ENCODE measurements at places on chromosomes 4 and X.

DNA sequence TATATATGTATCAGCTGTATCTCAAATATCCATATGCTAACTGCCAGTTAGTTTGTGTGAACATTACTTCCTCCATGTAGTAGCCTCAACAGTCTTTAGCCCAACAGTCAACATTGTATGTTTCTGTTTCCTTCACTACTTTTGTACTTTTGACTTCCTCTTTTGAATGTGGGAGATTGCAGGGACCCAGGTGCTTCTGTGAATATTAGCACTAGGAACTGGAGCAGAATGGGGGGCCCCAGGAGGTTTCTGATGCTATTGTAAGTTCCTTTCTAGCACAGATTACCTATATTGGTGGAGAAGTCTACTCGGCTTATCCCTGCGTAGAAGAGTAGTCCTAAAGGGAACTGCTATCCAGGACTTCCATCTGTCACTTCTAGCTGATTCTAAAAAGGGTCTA is 2.3 kb downstream of the PLAC8 start:
- peak; percentile 58 for DNase-seq

DNA sequence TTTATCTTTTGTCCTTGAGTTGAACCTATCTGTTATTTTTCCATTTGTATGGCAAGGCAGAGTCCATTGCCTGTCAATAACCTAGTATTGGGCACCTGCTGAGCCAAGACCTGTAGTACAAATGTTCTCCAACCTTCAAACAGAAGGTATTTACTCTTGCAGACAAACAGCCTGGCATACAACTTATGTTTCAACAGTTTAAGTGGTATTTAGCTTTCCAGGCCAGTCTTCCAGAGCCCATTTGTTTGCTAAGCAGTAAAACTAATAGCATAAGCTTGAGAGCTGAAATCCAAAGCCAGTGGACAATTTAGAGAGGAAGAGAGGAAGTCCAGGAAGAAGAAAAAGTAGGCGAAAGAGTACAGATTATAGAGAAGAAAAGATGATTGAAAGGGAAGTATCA is 979.3 kb downstream of the GLUD2 start:
- DNase-seq: no peak

DNA sequence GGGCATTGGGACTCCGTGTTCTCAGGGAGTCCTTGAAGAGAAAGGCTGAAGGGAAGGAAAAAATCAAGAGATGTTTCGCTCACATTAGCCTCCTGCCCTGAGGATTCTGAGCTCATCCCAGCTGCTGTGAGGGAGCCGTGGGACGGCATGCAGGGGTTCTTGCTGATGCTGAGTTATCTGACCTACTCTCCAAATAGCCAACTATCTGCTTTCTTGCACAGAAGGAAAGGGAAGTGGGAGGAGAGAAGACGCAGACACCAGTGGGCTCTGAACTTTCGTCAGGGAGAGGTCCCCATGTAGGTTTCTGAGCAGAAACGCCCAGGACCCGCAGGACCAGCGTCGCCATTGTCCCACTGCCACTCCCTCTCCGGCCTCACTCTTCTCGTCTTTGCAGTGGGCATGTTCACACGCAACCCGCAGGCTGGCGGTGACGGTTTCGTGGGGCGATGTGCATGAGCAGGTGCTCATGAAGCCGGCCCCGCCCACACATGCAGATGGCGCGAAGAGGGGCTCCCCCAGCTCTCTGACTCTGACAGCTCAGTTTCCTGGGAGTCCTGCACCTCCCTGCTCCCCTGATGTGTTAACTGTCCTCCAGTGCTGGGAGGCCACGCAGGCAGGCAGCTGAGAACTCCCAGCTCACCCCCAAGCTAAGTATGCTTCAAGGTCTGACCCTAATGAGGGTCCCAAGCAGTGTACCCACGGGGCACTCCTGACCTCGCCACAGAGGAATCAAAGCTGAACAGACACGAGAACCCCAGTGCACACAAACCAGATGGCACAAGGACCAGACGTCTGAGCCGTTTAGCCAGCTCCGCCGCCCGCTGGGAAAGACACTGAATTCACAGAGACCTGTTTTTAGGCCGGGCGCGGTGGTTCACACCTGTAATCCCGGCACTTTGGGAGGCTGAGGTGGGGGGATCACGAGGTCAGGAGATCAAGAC is 13.6 kb upstream of the ABLIM2 start:
- DNase-seq: no peak

DNA sequence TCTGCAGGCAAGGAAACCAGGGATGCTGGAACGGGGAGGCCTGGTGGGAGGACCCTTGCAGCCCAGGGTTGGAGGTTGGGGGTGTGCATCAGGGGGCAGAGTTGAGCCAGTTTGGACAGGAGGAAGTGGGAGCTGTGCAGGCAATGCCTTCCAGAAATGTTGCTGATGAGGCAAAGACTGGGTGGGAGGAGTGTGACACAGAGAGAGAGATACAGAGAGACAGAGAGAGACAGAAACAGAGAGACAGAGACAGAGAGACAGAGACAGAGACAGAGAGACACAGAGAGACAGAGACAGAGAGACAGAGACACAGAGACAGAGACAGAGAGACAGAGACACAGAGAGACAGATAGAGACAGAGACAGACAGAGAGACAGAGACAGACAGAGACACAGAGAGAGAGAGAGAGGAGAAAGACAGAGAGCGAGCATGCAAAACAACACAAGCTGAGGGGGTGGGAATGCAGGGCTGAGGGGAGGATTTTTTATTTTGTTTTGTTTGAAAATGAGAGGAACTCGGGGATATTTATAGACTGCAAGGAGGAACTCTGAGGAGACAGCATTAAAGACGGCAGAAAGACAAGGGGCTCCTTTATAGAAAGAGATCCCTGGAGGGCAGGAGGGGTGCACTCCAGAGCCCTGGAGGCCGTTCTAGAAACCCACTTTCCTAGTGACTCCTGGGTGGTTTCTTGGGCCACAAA is 1.9 kb upstream of the HAUS3 start:
- DNase-seq: peak; percentile 49

DNA sequence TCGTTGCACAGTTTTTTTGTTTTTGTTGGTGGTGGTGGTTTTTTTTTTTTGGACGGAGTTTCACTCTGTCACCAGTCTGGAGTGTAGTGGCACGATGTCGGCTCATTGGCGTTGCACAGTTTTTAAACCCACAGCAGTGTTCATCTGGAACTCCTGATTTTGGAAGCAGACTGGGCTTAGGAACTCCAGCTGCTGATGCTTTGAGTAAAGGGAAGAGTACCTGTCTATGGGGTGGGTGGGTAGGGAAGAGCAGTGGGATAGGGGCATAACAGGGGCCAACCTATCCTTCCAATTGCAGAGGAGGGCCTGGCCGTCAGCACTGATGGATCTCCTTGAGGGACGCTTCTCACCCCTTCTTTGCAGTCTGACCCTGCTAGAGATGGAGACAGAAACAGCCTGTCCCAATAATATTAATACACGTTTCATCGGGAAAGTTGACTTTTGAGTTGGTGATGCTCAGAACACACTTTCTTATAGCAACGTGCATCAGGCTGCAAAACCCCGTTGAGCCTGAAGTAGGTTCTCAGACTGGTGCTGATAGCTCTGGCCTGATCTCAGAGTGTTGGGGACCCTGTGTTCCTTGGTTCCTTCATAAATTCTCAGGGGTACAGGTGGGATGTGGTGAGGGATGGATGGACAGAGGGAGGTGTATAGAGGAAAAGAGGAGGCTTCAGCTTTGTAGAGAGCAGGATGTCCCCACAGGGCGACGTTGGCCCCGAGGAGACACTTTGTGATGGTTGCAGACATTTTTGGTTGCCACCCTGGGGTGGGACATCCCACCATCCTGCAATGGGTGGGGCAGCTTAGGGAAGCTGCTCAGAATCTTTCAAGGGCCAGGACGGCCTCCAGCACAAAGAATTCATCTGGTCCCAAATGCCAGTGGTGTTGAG is 2.3 kb downstream of the CD99 start:
- no peak for DNase-seq

DNA sequence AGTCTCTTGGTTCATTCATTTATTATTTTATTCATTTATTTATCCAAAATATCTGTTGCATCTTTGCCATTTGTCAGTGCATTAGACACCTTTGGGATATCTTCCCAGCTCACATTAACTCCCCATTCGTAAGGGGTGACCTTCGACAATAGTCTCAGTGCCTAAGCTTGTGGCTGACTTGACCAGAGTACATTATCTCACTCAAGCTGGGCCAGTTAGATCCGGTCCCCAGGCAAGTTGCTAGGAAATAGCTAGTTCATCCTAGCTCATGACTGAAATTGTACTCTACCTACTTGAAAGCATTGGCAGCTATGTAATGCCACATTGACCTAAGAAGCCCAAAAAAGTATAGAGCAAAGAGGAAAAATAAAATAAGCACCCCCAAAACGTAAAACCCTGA is 165.3 kb downstream of the FBXO8 start:
- no peak for DNase-seq

GRCh38 chrX:23118890-23119527 is 119.2 kb downstream of the DDX53 start:
- no peak for DNase-seq

DNA sequence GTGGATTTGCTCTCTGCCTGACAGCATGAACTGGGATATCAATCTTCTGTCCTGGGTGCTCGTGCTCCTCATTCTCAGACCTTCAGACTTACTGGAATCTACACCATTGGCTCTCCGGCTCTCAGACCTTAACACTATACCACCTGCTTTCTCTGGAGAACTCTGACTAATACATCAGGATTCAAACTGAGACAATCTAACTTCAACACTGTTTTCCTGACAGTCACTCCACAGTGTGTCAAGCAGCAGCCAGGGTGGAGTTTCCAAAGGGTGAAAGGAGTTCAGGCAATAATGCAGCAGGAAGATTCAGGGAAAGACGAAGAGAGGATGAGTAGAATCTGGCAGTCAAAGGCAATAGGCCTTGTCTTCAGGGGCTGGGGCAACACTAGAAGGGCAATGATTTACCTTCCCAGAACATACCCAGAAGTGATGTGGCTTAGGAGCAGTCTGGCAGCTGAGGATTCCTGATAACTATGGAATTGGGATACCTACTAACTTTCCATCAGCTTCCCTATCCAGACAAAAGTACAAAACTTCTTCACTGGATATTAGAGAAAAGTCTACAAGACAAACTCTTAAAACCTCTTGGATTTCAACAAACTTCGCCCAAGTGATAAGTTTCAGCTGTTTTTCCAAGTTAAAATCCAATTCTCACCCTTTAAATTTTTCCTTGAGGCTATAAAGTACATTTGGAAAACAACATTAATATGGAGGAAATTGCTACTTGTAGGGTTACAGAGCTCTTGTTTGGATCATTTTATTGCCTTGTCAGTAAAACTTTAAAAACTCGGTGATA is 58.4 kb upstream of the SLIT2 start:
- no peak for DNase-seq

DNA sequence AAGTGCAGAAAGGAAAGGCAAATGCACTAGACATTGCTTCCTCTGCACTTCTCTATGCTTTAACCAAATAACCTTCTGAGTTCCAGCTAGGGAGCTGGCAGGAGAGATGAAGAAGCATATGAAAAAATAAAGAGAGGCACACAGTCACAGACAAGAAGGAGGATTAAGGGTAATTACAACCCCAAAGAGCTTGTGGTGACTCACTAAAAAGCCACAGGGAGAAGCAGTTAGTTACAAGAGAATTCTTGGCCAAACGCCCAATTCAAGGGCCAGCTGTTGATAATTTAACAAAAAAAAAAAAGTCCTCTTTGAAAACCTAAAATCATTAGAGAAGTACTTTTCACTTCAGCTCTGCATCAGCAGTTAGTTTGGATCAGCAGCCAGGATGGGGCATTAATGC is 478.0 kb downstream of the KCNIP4 start:
- peak; percentile 19 for DNase-seq

DNA sequence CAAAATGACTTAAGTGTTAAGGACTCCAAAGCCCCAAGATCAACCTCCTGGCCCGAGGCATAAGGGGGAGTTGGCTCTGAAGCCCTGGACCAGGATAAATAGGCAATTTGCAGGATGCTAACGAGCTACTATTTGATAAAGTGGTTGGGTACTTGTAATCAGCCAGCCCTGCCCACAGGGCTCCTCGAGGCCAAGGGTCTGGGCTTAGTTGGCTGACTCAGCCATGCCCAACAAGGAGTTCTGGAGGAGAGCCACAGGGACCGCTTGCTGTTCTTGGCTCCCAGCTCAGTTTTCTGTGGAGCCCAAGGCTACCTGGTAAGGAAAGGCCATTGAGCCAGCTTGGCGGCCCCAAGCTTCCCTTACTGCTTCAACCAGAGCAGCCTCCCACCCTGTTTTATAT is 7.8 kb downstream of the HMGB3 start:
- no peak for DNase-seq

DNA sequence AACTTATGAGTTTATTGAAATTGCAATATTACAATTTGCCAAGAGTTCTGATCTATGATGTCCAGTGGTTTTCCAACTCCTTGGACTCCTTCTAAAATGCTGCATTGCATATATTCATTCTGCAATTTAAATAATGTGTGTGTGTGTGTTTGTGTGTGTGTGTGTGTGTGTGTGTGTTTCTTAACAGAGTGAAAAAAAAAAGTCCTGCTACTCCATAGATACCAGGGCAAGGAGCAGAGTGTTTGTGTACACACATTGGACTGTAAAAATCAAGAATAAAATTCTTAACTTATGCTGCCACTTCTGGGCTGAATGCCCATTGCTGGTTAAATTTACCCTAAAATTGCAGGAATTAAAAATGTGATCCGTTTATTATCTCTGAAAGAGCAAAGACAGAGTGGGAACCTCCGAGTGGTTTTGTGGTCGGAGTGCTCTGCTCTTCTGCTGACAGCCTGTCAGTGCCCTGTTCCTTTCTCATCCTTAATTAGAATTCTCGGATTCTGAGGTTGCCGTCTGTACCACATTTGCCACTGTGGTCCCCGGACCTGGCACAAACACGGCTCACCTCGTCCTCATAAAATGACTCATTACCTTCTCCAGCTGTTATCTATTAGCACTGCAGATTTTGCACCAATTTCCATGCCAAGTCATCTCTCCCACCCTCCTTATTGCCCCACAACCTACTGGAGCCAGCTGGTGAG is 355.5 kb downstream of the KCNIP4 start:
- no peak for DNase-seq

DNA sequence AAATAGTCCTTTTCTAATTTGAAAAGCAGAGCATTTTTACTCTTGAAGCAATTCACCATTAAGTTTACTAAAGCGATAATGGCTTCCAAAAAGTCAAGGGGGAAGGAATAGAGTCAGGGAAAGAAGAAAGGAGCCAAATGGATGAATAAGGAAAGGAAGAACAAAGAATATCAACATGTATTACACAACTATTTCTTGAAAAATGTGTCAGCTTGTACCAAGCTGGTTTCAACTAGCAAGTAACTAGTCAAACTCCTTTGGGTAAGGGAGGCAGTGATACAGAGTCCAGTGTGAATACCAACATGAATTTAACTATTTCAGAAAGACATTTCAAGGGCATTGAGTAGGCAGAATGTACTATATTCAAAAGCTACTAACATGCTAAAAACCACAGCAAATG is 112.1 kb downstream of the ARHGAP6 start:
- DNase-seq: no peak

- DNase-seq: peak; percentile 10
Measured at GRCh38 chrX:11254417-11255109, 38.6 kb upstream of the AMELX start.

GRCh38 chrX:113548308-113549015 is 707.8 kb upstream of the AMOT start:
- DNase-seq: no peak

- DNase-seq: peak; percentile 77
Measured at GRCh38 chr4:42282081-42282901, 115.0 kb upstream of the SHISA3 start.

GRCh38 chrX:106931831-106932491 is 11.8 kb downstream of the CLDN2 start:
- DNase-seq: no peak

GRCh38 chrX:147901461-147902126 is 10.1 kb upstream of the FMR1 start:
- DNase-seq: no peak

All from hematopoietic multipotent progenitor cell treated with erythropoietin and hydrocortisone succinate and interleukin-3 and kit ligand, for 8 days (in vitro differentiated cells).